ENCODE measurements at places on chromosomes 11 and 22.

- DNase-seq = no peak
Measured at GRCh38 chr11:120216426-120217102, 5.7 kb downstream of the OAF start.

- no peak for DNase-seq
Measured at GRCh38 chr22:25167834-25168601, 31.6 kb upstream of the CRYBB3 start.

- no peak for DNase-seq
Measured at GRCh38 chr11:75743711-75744563, 24.6 kb upstream of the DGAT2 start.

GRCh38 chr11:134518616-134519389, 106.8 kb upstream of the B3GAT1 start:
- no peak for DNase-seq

DNA sequence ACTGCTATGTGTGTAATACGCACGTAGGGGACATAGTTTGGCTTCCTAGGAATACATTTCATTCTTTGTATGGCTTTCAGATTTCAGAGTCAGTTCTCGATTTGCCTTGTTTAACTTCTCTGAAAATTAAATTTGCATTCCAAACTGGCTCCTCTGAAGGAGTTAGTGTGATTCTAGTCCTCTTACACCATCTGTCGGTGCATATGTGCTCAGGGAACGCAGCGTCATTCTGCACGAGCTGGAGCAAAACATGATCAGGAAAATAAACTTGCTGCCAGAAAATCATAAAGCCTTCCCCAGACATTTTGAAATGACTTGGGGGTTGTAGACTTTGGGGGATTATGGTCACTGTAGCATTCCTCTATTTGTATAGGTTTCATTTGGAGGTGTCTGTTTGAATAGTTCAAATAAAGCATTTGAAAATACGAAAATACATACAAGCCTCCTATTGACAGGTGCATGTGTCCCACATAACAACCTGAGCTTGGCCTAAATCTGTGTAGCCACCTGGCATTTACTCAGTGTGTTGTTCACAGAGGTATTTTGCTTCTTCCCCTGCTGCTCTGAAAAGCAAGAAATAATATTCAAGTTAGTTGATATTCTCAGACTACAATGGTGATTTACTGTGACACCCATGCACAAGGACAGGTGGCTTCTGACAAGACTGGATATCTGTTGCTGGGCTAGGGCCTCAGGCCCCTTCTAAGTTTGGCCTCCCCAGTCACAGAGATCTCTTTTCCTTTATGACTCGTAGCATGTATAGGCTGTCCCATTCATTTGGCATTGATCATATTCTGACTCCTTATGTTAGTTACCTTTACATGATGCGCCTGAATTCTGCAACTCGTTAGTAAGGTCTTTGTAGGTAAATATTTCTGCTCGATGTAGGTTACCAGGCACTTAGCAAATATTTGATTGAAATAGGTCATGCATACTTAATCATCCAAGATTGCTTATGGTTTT, 81.6 kb upstream of the SORL1-AS1 start:
- peak; percentile 31 for DNase-seq

DNA sequence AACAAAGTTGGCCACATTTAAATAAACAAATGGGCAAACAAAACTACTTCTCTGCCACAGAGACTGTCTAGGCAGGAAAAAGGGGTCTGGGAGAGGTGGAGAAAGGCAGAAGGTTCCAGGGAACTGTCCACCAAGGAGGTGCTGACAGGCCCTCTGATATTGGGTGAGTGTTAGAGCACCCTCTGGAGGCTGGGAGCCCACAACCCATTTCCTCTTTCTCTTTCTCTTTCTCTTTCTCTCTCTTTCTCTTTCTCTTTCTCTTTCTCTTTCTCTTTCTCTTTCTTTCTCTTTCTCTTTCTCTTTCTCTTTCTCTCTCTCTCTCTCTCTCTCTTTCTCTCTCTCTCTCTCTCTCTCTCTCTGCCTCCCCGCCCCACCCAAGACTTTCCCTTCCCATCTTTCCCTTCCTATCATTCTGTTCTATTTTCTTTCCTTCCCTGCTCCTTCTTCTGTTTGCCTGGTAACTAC, 912.8 kb downstream of the DLG2 start:
- peak; percentile 66 for DNase-seq

DNA sequence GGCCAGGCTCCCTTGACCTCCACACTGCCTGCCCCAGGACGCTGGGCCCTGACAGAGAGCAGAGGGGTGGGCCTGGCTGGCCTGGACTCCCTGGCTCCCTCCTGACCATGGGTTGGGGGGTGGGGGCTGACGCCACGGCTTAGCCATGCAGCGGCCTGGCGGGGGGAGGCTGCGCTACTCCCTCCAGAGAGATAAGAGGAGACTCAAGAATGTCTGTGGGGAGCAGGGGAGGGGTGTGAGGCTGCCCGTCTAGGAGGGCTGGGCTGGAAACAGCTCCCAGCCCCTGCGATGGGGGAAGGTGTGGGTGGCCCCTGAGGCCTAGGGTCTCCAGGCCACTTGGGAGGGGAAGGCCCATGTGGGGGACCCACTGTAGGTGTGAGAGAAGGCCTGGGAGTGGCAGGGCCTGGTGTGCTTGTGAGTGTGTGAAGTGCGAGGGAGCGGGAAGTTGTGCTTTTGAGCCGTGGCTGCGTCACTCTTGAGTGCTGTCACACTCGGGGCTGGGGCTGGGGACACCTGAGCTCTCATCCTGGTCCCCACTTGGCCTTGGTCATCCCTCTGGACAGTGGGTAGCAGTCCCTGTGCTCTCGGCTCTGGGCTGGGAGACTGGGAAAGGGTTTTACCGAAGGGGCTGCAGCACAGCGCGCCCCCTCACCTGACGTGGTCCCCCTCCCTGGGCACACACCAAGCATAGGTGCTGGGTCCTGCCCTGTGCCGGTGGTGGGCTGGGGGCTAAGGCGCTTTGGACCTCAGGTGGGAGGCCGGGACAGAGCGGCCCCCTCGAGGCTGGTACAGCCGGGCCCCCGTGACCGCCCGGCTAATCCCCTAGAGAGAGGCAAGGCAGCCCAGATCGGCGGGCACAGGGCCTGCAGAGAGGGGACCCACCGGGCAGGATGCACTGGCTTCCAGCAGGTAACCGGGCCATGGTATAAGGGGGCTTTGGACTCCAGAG, 2.4 kb downstream of the MYRF start:
- DNase-seq = no peak

DNA sequence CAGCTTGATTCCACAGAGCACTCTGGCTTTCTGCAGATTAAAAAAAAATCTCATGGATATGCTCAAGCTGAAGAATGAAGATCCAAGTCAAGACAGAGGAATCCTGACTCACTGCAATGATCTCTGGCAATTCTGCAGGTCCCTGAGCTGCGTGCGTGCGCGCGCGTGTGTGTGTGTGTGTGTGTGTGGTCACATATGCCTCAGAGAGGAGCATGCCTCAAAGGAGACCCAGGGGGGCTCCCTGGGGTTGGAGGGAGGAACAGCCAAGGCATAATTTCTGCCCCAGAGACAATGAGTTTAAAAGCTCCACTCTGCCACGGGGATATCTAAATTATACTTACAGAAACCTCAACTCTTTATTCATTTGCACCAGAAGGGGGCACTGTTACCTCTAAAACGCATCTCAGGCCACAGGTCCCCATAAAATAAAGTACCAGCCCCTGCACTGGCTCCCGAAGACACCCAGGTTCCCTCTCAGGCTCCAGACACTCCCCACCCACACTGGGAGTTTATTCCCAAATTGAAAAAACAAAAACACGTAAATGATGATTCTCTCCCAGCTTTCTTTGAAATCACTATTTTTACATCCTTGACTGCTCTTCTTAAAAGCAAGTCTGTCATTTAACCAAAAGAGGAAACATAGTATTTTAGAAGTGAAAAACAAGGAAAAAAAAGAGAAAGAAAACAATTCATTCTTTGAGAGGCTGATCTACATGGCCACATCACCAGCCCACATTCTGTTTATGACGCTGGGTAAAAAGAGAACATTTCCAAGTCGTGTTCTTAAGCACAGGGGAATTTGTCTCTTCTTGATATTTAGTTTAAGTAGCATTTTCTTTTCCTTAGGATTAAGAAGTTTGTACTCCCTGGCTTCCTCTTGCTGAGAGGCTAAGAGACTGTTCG, 401.0 kb downstream of the LARGE1 start:
- peak; percentile 52 for DNase-seq

- DNase-seq = peak; percentile 23
Measured at GRCh38 chr22:39490966-39491680, 11.0 kb upstream of the MIEF1 start.

- DNase-seq = no peak
Measured at GRCh38 chr11:77217156-77217555, 84.3 kb downstream of the GDPD4 start.

GRCh38 chr11:37468344-37468743, 870.3 kb upstream of the RAG2 start:
- no peak for DNase-seq

DNA sequence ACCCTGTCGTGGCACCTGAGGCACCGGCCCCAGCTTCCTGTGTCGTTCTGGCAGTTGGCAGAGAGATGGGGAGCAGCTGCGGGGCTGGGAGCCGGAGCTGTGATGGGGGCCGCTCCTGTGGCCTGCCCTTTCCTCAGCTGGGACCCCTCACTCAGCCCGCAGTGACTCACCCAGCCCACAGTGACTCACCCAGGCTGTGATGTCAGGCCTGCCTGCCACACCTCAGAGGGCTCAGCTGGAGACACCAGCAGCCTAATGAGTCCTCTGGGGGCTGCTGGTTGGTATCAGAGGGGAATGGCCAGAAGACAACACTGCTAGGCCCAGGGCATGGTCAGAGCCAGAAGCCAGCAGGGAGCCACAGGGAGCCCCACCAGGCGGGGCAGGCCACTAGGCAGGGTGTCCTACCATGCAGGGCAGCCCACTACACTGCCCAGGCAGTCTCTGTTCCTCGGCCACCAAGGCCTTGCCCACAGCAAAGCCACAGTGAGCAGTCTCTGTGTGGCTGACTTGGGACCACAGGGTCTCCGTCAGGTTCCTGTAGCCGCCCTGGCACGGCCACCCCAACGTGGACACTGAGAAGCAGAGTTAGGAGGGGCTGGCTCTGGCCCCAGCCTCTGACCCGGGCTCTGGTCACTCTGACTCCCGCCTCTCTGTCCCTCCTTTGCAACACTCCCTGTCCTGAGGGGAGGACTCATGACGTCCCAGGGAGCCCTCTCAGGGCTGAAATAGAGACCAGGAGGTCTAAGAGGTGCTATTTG, 4.2 kb upstream of the FXYD2 start:
- peak; percentile 41 for DNase-seq

DNA sequence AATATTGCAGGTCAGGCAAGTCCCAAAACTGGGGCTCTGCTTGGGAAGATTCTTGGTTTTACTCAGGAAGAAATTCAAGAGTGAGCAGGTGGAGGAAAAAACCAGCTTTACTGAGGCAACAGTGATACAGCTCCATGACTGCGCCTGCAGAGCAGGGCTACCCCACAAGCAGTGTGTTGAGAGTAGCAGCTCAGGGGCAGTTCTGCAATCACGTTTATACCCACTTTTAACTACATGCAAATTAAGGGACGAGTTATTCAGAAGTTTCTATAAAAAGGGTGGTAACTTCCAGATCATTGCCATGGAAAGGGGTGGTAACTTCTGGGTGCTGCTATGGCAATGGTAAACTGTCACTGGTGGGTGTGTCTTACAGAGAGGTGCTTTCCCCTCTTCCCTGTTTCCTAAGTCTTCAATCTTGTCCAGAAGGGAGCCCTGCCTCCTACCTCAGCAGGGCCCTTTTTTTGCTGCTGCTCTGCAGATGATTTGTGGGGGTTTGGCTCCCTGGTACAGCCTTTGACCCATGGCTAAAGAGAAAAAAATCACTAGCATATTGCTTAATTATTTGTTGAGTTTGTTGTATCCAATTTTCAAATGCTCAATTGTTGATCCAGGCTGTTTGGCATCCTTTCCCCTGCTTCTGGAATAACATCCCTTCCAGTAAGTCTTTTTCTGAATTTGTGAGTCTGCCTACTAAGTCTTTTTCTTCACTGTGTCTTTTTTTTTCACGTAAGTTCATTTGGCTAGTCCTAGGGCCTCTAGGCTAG, 30.0 kb upstream of the ME3 start:
- DNase-seq = no peak

GRCh38 chr11:104570078-104570701, 328.1 kb downstream of the CASP12 start:
- no peak for DNase-seq

DNA sequence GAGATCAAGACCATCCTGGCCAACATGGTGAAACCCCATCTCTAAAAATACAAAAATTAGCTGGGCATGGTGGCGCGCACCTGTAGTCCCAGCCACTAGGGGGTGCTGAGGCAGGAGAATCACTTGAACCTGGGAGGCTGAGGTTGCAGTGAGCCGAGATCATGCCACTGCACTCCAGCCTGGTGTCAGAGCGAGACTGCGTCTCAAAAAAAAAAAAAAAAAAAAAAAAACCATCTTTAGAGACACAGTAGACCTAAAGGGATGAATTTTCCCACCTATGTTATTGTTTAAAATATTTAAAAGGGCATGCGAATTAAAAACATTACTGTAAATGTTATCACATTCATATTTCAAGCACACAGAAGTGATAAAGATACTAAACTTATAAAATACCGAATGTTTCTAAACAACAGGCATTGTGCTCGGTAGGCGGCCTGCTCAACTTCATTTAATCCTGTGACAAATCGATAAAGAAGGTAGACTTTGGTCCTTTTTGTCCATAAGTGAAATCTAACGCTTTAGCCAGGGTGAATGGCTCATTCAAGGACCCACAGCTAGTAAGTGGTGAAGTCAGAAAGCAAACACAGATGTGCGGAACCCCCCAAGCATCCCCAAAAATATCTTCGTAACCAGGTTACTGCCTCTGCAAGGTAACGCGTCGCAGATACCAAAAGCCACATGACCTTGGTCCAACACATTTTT, 16.1 kb downstream of the NCAPD3 start:
- no peak for DNase-seq

GRCh38 chr11:47020793-47021526, 84.4 kb downstream of the CSTPP1 start:
- DNase-seq = no peak

GRCh38 chr22:47558828-47559700, 796.6 kb downstream of the TBC1D22A start:
- no peak for DNase-seq

GRCh38 chr11:92852229-92852628, 117.2 kb upstream of the MTNR1B start:
- no peak for DNase-seq
